Central memory CD4-positive, alpha-beta T cell (primary cell): ENCODE measurements at places on chromosomes 2 and 18.
A peak's percentile ranks its signal among the peaks of the same experiment; 100 is the strongest.

GRCh38 chr2:68946117-68946516, 6.6 kb downstream of the GKN2 start:
- DNase-seq, result no peak

- no peak for DNase-seq
Measured at GRCh38 chr2:158778243-158778642, 16.9 kb upstream of the DAPL1 start.

DNA sequence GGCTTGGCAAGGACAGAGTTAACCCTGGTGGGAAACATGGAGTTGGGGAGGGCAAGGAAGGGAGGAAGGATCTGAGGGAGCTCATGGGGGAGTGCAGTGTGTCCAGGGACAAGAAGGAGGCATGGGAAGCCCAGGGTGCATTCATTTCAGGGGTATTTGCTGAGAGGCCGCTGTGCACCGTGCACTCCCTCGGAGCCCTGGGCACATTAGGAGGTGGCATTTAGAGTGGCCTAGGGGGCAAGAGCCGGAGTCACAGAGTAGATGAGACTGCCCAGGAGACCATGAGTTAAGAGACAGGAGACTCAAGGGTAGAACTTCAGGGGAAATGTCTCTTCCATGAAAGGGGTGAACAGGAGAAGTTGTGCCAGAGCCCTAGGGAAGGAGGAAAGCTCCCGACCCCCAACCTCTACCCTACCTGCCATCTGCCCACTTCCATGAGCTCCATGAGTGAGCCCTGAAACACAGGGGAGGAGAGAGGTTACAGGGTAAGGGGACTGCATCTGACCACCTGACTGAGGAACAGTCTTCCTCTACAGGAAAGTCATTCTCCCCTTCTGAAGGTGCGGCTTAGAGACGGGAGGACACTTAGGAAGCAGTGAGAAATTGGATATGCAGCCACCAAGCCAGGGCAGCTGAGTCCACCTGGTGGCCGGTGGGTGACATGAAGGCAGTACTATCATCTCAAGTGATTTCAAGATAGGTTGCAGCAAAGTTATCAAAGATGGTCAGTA, 58.5 kb upstream of the COPS8 start:
- DNase-seq, result peak; percentile 30

- no peak for DNase-seq
Measured at GRCh38 chr2:206804326-206804725, 38.9 kb downstream of the FASTKD2 start.

GRCh38 chr2:2808551-2809058, 477.5 kb upstream of the MYT1L start:
- no peak for DNase-seq

DNA sequence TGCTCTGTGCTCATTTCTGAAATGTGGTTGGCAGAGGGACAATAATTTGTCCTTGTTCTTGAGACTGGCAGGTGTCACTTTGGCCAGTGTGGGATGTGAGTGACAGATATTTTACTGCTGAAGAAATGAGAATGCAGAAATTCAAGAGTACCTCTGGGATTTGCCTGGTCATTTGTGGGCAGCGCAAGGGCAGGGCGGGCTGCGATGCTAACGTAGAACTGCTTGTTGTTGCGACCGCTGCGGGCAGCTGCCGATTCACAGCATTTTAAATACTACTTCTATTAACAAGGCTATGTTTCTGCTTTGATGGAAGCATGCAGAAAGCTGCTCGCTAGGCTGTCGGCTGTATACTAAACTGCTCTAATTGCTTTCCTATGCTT, 268.6 kb downstream of the FIGN start:
- DNase-seq, result no peak

DNA sequence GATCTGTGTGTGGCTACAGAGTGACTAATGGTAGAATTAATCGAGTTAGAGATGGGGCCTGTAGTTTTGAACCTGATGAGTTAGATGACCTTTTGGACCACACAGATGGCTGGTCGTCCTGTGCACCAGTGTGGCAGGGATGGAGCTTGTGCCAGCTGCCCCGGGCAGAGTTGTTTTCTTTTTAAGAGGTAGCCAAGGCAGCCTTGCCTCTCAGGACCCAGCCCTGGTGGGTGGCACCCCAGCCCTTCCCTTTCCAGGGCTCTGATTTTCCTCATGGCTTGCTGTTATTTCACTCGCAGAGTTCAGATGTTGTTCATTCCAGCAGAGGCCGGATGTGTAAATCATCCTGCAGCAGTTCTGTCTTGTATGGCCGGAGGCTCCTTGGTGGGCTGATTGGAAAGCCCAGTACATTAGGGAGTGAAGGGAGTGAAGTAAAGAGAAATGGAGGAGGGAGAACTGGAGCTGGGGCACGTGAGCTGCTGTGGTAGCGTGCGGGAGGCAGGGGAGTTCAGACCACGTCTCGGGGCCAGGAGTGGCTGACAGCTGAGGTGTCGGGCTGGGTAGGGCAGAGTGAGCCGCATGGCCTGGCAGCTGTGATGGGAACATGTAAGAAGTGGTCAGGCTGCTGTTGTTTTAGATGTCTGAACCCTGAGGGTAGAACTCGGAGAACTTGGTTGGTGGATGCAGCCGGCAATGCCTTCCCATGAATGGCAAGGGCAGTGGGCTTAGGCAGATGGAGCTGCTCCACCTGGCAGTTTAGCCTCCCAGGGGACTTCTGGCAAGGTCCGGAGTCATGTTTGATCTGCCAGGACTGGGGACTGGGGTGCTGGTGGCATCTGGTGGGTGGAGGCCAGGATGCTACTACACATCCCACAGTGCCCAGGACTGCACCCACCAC, 28.8 kb downstream of the ASAP2 start:
- no peak for DNase-seq

GRCh38 chr2:183253441-183254130, 129.3 kb downstream of the NUP35 start:
- DNase-seq, result no peak

DNA sequence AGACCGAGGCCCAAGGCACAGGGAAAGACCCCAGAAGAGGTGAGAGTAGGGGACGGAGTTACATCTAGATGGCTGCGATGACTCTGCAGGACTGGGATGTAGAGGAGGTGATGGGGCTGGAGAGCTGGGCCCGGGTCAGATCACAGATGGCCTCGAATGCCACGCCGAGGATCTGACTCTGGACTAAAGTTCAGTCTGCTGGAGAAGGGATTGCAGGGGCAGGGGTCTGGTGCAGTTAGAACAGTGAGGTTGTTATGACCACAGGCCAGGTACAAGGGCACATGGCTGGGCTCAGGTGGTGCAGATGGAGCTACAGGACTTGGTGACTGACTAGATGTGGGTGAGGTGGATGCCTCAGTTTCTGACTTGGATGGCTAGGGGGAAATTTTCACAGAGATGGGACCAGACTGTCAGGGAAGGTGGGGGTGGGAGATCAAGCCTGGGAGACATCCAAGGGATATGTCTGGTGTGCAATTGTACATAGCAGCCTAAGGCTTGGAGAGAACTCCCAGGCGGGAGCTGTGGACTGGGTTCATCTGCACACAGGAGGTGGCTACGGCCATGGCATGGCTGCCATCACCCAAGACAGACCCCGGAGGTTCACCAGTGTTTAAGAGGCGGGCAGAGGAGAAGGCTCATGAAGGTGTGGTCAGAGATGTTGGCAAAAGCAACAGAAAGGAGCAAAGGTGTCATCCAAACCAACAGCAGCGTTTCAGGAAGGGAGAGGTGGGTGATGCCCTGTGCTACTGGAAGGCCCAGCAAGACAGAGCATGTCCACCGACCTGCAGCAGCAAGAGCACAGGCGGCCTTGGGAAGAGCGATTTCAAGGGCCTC, 66.9 kb downstream of the CIB4 start:
- no peak for DNase-seq

DNA sequence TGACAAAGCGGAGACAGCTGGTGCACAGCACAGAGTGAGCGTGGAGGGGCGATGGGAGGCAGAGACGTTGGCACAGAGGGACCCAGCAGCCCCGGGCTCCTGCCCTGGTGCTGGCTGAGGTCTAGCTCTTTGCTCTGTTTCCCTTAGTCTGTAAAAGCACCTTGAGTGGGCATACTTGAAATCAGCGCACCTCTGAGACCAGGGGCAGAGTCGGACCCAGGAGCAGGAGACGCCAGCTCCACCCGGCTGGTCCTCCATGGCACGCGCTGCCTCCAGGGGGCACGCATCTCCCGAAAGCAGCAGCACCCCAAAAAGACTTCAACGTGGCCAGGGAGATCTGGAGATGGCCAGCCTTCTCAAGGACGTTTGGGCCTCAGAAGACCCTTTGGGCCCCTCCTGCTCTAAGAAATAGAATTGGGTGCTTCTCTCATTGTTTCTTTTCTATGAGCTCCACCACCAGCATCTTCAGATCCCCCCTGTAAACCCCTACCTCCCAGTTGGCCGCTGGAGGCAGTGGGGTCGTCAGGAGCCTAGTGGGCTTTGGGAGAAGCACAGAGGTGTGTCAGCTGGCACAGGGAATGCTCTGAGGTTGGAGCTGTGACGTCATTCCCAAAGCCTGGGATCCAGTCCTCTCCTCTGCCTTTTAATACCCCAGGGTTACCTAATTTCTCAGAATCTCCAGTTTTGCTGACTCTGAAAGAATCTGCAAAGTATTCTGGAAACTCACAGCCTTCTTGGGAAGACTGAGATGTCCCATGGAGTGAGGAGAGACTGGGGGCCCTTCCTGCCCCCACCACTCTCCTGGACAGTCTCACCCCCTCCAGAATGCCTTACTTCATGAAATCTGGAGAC, 58.9 kb downstream of the CIB4 start:
- DNase-seq, result no peak

DNA sequence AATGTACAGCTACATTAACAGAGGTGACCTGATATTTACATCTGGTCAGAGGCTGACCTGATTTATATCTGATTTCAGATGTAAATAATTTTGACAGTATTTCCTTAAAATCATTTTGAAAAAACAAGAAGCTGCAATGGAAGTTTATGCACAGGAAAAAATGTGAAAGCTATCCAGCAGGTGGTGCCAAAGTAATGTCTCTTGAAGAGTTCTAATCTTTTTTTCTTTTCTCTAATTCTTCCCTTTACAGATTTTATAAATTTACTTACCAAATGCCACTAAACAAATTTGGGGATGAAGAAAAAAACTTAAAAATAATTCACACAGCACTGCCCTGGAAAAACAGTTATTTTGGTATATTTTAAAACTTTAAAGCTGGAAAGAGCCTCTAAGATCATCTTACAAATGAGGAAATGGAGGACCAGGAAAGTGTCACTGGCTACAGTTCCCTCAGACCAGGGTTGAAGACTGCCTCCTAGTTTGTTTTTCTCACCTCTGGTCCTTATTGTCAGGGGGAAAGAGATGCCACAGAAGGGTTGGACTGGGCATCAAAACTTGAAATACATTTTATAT, 16.4 kb upstream of the FBLN7 start:
- DNase-seq, result peak; percentile 45

DNA sequence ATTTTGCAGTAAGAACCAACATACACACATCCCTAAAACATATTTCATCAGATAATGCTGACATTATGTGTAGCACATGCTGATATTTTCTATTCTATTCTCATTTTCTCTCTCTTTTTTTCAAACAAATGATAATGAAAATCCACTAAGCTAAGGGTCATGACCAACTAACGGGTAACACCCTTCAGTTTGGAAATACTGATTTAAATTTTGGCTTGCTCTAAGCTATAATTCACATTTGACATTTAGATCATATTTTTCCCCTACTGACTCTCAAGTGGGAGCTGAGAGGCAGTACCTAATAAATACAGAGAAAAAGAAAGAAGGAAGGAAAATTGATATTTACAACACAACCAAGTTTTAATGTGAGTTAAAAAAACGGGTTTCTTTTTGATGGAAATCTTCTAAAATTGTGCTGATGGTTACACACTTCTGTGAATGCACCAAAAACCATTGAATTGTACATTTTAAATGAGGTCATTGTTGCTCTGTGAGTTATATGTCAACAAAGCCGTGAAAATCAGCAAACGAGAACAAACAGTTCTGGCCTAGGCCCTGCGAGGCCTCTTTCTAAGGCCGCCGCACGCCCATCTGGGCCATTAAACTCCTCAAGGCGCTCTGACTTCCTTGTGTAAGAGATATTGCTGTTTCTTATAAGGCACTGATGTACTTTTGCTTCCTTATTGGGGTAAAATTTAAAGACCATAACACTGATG, 124.2 kb downstream of the GALR1 start:
- no peak for DNase-seq

GRCh38 chr2:191970867-191971266, 124.0 kb upstream of the CAVIN2 start:
- DNase-seq, result no peak

- no peak for DNase-seq
Measured at GRCh38 chr2:67865917-67866316, 196.9 kb downstream of the C1D start.

DNA sequence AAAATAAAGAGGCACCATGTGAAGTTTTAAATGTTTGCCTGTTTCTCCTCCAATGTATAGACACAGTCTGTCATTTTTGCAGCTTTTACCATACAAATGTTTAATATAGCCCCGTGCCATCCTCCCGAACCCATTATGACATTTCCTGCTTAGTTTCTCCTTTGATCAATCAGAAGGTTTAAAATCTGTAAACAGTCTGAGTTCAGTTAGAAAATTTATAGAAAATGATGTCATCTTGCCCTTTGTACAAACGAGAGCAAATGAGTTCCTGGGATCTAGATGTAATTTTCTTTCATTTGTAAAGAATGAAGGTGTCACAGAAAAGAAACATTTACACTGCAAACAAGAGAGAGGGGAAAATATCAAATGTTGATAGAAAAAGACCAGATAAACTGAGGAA, 62.7 kb upstream of the NFU1 start:
- no peak for DNase-seq

DNA sequence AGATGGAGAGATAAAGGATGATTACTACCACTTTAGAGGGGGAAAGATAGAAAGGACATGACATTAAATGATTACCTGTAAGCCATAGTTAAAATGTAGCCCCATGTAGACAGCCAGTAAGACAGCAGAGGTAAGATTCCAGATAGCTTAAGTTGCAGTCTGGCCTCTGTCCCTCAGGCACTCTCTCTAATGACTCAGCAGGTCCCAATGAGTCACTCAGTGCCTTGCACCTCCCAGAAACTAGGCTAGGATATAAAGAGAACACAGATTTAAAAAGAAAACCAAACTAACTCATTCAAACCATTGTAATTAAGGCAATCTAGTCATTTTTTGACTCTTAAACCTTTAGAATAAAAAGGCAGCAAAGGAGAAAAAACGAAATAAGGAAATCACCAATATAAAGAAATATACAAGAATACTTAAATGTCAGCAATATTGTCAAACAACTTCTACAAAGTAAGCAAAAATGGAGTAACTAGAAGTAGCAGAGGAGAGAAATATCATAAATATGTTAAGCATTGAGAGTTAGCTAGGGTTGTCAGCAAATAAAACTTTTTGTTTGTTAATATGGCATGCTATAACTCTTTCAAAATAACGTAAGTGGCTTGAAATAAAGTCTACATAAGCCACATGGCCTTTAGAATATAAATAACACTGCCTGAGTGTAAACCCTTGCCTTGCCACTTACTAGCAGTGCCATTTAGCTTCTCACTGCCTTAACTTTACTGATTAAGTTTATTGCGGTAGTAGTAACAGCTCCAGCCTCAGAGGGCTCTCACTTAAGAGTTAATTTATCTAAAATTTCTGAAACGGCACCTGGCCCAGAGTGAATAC, 48.5 kb downstream of the SOCS6 start:
- DNase-seq, result no peak

GRCh38 chr2:149314687-149315086, 15.7 kb upstream of the LYPD6 start:
- DNase-seq, result no peak
